ENCODE measurements at places on chromosomes 4 and X.

DNA sequence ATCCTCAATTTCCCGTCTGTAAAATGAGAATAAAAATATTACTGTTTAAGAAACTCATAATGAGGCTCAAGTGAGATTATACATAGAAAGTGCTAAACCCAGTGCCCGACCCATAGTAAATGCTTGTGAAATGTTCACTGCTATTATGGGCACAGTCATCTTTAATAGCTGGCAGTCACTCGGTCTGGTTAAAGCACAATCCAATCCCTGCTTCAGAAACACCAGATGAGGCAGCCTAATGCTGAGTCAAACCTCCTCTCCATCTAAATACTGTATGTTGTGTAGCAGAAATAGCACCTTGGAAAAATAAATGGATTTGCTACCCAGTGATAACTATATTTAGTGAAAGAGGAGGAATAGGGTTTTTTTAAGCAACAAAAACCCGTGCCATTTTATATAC is 14.5 kb downstream of the EVC2 start:
- no peak for DNase-seq

- no peak for DNase-seq
These were observed 98.8 kb downstream of the CASK start for GRCh38 chrX:41824551-41824950.

DNA sequence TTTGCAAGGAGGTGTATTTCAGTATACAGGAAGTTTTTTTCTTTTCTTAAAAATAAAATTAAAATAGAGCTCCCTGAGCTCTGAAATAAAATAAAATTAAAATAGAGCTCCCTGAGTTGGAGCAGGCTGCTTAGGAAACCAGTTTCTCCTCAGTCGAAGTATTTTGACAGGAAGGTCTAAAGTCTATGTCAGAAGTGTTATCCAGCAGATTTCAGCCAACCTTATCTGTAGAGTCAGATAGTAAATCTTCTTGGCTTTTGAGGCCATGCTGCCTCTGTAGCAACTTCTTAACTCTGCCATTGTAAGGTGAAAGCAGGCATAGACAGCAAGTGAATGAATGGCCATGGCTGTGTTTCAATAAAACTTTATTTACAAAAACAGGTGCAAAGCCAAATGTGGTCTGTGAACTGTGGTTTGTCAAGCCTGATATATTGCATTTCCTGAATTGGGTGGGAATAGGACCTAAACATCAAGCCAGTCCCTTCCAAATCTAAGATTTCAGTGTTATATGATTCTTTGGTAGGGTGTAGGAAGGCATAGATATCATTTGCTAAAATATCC is 9.5 kb upstream of the KLKB1 start:
- DNase-seq, result no peak

GRCh38 chrX:133190877-133191738 is 27.0 kb downstream of the TFDP3 start:
- no peak for DNase-seq

DNA sequence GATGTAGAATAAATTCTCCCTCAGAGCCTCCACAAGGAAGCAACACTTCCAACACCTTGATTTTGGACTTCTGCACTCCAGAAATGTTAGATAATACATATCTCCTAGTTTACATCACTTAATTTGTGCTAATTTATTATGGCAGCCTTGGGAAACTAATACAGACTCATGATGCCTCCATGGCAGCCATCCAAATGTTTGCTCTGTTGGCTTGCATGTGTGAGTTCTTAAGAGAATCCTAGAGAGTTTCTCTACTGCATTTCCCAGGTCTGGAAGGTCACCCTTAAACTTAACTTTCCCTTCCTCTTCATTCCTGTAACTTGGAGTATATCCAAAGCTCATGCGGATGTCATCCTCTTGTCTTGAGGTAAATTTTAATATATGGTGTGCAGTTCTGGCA is 956.1 kb downstream of the ADGRL3 start:
- DNase-seq, result no peak

GRCh38 chr4:56426273-56426672 is 9.1 kb downstream of the PPAT start:
- DNase-seq, result no peak

DNA sequence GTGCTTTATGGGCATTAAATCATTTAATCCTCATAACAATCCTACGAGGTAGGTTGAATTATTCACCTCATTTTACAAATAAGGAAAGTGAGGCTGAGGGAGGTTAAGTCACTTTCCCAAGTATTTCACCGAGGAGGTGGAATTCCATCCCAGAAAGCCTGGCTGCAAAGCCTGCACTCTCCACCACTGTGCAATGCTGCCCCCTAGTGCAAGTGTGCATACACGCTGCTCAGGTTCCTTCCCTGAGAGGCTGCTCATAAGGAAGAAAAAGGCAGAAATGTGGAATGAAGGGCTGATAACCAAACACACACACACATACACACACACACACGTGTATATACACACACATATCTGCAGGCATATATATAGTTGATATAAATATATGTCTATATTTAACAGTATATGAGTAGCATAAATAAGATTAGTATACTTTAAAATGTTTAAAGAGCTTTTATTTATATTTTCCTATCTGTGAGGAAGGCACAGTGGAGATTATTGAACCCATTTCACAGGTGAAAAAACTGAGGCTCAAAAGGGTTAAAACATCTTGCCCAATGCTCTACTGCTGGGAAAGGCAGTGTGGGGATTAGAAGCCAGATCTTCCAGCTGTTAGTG is 714.5 kb upstream of the TENM3 start:
- DNase-seq, result peak; percentile 36

DNA sequence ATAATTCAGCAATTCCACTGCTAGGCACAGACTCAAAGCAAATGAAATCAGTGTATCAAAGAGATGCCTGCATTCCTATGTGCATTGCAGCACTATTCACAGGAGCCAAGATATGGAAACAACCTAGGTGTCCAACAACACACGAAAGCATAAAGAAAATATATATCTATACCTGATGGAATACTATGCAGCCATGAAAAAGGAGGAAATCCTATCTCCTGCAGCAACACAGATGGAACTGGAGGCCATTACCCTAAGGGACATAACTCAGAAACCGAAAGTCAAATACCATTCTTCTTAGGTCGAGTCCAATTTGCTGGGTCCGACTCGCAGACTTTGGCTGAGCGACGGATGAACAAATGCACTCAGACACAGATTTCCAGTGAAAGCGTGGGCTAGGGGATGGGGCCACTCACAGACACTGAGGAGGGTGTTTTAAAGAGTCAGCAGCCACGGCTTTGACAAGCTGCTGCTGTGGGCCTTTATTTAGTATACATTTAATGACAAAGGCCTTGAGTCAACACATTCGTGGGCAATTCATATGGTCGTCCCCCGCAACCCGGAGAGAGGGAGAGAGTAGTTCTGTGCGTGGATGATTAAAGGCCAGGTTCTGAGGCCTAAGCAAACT is 93.8 kb downstream of the DHRSX start:
- DNase-seq, result no peak

GRCh38 chr4:145041378-145041777 is 56.6 kb downstream of the ANAPC10 start:
- no peak for DNase-seq

DNA sequence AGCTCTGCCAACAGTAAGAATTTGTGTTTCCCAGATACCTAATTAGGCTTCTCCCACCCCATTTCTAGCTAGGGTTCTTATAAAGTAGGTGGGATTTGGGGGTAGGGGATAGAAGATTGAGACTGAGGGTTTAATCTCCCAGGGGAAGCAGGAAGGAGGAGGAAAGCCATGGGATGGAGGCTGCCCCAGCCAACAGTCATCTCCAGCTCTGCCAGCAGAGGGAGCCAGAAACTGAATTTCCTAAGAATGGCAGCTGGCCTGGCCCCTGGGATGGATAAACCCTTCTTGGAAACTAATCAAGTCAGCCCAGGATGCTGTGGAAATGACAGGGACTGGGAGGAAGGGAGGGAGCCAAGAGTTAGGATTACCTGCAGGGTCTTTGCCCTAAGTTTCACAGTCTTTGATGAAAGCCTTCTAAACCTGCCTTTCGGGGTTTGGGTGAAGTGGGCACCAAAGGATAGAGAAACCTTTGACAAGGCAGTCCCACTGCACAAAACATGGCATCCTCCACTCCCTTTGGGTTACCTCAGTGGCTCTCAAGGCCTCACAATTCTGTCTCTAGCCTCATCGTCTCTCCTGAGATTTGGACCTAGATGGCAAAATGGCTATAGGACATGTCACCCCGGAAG is 6.7 kb upstream of the ERCC6L start:
- DNase-seq, result peak; percentile 3

DNA sequence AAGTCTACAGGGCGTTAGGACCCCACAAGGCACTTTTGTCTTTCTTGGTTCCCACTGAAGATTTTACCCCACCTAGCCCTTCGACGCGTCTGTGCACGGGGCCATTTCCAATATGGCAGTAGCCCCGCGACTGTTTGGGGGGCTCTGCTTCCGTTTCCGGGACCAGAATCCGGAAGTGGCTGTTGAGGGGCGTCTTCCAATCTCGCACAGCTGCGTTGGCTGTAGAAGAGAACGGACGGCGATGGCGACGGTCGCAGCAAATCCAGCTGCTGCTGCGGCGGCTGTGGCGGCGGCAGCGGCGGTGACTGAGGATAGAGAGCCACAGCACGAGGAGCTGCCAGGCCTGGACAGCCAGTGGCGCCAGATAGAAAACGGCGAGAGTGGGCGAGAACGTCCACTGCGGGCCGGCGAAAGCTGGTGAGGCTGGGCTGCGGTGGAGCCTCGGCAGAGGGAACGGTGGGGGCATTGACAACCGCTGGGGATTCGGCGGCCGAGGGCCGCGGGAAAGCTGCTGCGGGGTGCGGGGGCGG is at the start of gene USP11:
TSS of gene USP11 (plus strand) at position 207 of the 530 bp plus-strand sequence. CDS start at position 242, 35 bp downstream.
- no peak for DNase-seq

DNA sequence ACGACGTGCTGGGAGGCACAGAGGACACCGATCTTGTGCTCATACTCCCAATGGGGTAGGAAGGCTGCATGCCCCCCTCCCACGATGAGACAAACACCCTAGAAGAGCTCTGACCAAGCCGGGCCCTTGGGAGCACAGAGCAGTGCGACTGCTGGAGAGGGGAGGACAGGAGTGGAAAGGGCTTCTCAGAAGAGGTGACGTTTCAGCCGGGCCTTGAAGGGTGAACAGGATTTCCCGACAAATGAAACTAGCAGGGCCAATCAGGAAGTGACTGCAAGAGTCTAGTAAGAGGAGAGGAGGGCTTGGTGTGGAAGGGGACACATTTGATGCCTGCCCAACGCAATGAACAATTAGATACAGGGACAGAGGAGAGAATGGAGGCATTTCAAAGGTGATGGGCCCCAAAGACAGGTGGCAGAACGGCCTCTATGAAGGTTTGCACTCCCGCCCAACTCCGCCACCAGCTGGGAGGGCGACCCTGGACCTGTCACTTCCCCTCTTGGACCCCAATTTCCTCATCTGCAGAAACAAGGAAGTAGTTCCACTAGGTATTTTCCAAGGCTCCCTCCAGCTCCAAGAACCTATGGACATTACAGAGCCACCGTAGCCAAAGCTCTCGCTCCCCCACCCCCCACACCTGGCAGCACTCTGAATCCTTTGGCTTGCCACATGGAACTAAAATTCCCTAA is 3.9 kb downstream of the HCFC1 start:
- DNase-seq, result no peak

GRCh38 chr4:101707596-101707995 is 82.9 kb upstream of the BANK1 start:
- DNase-seq, result no peak

DNA sequence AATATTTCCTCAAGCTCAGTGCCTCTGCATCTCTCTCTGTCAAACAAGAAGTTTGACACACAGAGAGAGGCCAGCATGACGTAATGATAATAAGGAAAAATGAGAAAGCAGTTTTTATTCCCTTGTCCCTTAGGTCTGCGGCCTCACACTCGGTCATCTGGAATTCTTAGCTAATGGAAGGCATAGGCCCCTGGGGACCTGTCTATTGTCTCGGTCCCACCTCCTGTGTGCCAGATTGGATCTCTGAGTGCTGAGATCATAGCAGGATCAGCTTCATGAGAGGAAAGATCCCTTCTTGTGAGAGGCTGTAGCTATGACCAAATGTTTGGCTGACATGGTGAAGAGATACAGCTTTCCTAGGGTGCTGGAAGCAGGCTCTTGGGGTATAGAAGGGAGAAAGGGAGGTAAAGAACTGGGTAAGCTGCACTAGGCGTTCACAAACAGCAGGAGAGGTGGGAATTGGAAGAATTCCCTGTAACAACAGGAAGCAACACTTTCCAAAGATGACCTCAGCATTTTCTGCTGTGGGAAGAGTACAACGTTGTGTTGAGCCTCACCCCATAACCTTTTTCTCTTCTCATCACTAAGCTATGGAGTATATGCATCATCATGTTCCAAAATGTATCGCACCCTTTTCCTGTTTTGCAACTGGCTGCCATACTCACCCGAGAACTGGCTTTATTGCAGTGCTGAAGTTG is 20.2 kb downstream of the TMEM31 start:
- no peak for DNase-seq

GRCh38 chrX:33447285-33447684 is 235.9 kb upstream of the DMD start:
- DNase-seq, result no peak

DNA sequence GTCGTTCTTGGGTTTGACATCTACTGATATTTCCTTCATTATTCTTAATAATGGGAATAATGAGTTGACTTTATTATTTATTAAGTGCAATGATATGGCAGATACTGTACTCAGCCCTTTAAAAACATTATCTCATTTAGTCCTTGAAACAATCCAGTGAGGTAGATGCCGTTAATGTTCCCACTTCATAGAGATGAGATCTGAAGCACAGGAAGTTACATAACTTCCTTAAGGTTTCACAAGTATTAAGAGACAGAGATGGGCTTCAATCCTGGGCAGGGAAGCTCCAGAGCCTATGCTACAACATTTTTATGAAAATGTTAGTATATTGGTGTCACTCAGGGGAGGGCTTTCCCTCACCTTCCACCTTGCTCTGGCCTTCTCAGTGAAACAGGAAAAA is 9.7 kb upstream of the KLHL13 start:
- peak; percentile 51 for DNase-seq

DNA sequence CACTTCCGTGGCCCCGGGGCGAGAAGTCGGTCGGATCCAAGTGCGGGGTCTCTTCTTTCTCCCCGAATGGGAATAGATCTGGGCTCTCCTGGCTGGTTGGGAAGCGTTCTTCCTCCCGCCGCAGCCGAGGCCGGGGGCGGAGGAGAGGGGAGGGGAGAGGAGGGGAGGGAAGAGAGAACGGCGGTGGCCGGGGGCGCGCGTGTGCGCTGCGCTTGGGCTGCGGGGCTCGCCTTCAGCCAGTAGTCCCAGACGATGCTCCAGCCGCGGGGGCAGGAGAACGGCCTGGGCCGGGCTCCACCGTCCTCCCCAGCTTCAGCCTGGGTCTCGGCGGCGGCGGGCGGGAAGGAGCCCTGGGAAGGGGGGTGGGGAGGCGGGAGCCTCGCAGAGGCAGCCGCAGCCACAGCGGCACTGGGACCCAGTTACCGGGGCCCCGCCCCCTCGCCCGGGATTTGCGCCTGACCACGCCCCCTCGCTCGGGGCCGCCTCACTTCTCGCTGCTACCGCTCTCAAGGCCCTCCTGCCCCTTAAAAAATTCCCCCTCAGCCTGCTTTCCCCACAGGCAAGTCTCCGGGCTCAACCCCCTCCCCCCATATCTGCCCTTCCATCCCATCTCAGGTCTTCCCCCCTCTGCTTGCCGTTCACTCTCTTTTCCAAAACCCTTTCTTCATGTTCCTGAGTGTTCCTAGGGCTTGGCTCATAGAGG is at the start of gene FGD1:
TSS of gene FGD1 (minus strand) at position 421 of the 703 bp plus-strand sequence. CDS start 802 bp downstream, outside the sequence.
- no peak for DNase-seq

GRCh38 chrX:146056511-146057081 is 239.0 kb downstream of the SLITRK2 start:
- no peak for DNase-seq
